ENCODE measurements at places on chromosomes 11 and 22.

DNA sequence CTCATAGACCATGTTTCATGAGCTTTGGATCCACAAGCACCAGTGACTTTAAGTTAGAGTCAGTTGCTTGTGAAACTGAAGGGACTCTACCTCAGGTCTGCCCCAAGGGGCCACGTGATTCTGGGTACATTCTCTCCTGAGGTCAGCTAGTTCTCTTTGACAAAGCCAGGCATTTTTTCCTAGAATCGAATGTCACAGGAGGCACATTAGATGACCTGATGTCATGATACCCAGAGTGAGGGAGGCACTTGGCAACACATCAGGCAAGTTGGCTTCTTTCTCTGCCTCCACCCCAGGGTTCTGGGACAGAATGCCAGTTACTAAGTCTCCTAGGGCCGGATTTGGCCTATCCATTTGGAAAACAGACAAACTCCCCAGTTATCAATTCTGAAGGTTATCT is 93.0 kb downstream of the APIP start:
- no peak for DNase-seq

DNA sequence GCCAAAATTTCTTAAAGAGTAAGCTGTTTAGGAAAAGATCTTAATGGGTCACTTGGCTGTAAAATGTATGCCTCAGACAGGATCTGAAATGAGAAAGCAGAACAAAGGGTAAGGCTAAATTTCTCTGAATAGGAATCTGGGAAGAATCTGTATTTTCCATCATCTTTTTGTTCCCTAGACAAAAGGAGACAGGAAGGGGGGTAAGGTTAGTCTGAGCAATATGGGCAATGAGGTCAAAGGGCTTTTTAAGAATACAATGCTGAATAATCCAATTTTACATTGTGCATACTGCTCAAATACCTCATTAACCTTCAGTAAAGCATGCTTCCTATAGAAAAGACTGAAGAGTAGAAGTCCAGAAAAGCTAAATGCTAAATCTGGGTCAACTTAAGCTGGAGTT is 34.6 kb downstream of the CLDN25 start:
- DNase-seq: no peak

GRCh38 chr11:73318501-73319011 is 10.5 kb downstream of the ARHGEF17 start:
- DNase-seq: no peak

DNA sequence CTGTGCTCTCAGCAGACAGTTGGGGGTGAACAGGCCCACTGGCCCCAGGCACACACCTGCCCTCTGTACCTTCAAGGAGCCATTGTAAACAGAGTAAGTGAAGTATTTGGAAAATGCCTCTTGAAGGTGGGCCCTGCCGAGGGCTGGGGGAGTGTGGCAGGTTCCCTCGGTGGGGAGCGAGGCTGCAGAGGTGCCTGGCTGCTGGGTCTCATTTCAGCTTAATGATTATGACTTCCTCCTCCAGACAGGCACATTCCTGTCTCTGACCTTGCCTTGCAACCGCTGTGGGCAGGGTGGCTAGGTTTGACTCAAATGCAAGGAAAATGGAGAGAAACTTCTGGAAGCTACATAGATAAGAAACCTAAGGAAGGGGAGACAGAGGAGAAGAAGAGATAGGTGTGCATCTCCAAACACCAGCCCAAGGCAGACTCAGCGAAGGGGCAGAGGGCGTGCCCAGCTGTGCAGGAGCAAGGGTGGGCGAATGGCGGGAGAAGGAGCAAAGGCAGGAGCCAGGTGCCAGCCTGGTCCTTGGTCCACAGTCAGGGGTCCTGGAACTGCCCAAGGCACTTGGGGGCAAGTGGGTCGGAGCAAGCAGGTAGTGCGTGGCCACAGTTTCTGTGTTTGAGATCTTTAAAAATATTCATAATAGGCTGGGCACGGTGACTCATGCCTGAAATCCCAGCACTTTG is 14.0 kb downstream of the GRAMD4 start:
- DNase-seq: no peak

- DNase-seq: no peak
These were observed 27.9 kb upstream of the PAK1 start for GRCh38 chr11:77501758-77502157.

- no peak for DNase-seq
These were observed 135.3 kb upstream of the ZBED5 start for GRCh38 chr11:10993186-10993585.

DNA sequence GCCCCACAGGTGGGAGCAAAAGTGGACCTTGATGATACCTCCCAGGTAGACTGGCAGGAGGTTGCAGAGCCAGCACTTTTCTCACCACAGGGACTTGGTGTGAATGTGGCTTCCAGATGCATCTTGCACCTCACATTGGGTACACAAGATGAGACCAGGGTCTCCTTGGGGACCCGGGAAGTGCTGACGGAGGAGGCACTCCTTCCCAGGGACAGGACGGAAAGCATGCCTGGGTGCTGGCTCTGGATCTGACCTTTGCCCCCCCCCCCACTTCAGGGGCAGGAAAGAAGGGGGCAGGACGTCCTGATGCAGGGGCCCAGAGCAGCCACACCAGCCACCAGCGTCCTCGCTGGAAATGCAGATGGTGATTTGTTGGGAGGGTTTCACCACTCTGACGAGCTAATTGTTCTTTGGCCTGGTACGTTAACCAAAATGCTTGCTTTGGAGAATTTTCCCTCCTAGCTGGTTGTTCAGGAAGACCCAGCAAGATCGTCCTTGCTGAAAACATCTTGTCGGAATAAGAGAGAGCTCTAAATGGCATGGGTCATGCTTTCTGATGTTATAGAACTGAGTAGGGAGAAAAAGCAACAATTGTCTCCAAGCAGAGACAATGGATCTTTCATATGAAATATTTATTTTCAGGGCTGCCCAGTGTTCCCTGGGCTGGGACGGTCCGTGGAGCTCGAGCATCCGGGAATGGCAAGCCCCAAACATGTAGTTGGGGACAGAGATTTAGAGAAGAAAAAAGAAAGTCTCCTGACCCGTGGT is 74.4 kb upstream of the PPARA start:
- no peak for DNase-seq

- peak; percentile 59 for DNase-seq
These were observed 17.3 kb downstream of the EPS8L2 start for GRCh38 chr11:723120-723883.
